Hematopoietic multipotent progenitor cell (in vitro differentiated cells): ENCODE measurements at places on chromosomes 16 and 17. TPM values are rescaled to one million over a fixed set of nuclear protein-coding genes. Genes with fewer than 3 reads are reported as not detected.

DNA sequence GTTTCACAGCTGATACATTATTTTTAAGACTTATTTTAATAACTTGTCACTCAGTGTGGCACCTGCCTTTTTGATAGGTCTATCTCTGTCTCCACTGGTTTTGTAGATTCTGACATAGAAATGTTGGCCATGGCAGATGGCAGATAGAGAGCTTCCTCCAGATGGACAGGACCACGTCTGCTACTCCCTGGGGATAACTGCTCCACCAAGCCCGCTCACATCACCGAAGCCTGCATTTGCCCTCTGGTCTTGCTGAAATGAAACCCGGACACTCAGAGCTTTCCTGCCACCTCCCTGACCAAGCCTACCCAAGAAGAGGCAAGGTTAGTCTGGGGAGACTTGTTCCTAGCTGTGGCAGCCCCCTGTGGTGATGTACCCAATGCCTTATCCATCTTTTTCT is 16.4 kb upstream of the HAP1 start:
- DNase-seq = no peak

DNA sequence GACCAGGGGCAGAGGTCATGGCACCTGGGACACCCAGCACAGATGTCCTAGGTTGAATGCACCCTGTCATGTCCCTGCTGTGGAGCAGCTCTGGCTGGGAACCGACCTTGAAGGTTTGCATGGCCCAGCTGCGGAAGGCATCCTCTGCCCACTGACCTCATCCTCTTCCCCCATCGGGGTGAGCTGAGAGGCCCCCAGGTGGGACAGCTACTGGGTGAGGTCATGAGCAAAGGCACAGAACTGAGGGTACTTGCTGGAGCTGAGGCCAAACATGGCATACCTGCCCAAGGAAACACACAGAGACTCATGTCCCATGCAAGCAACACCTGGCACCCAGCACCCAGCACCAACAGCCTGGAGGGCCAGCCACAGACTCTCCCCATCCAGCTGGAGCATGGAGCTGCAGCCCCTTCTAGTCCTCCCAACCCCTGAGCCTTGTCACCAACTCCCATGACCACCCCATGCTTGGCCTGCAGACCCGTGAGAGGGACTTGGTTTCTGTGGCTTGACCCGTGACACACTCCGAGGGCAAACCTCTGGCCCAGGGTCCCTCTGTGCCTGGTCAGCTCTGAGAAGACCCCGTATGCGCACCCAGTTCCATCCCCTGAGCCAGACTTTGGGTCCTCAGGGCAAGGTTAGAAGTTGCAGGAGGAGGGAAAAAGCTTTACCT is 33.1 kb downstream of the LGALS9 start:
- no peak for DNase-seq

DNA sequence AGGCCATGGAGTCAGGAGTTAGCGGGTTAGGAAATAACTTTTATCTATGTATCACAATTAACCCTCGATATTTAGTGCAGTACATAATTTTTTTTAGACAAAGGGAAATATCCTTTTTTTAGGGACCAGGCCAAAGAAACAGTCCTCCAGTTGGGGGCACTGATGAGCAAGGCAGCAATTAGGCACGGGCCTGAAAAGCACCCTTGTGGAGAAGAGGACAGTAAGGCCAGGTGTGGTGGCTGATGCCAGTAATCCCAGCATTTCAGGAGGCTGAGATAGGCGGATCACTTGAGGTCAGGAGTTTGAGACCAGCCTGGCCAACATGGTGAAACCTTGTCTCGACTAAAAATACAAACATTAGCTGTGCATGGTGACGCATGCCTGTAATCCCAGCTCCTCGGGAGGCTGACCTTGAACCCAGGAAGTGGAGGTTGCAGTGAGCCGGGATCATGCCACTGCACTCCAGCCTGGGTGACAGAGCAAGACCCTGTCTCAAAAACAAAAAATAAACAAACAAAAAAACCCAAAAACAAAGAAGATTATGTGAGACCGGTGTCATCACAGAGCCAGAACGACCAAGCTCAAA is 158.3 kb upstream of the NOL11 start:
- DNase-seq = no peak

DNA sequence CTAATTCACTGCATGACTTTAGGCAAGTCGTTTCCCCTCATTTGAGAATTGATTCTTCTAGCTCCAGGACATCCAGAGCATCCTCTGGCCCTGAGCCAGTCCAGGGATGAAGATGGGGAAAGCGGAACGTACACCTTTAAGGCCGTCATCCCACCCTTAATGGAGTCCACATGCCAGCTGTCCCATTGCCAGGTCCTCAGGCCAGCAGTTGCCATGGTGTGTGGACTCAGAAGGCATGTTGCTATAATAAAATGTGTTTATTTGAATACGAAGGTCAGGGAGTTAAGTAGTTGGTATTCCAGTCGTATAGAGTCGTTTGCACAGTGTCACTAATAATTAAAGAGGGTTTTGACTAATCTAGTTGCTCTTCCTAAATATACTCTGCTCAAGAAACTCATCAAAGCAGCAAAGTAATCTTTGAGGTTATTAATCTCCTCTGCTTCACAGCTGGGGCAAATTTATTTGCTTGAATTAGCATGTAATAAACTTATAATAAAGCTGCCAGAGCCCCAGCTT is 30.4 kb downstream of the CCDC182 start:
- DNase-seq = no peak

DNA sequence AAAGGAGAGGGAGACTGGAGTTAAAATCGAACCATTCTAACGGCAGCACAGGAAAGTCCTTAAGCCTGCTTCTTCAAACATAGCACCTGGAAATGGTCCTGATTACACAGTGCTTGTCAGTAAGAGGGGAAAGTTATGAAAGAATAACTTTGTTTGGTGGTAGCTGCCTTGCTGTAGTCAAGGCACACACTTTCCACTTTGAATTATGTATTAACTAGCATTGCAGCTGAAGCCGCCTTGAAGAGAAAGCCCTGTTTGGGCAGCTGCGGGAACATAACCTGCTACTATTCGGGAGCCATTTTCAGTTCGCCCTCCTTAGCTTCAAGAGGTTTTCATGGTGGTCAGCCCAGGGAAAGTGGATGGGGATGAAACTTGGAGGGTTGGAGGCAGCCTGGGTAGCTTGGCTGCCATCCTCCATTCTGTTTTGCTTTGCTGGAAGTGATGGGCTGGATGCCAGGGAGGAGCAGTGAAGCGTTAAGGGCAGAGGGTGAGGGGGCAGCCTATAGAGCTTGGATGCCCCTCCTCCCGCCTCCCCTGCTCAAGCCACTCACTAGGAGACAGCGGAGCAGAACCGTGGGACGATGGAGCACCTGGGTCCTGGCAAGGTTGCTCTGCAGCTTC is 5.3 kb upstream of the HAS3 start:
- DNase-seq = no peak

DNA sequence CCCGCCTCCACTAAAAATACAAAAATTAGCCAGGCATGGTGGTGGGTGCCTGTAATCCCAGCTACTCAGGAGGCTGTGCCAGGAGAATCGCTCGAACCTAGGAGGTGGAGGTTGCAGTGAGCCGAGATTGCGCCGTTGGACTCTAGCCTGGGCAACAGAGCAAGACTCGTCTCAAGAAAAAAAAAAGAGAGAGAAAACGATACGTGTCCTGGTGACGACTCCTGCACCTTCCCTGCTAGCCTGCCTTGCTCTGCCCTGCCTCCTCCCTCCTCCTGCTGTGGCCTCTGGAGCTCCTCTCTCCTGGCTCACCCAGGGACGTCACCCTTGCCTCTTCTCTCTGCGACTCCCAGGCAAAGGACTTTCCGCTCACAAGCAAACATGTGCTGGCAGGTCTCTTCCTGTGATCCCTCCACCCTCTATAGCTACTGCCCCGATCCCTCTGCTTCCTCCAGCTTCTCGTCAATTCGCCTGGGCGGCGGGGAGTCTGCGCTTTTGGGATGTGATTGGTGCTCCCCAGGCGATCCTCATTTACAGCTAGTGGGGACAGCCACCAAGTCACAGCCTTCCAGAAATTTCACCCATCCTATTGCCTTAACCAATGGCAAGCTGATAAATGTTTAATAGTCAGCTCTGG is 25.5 kb upstream of the CBX4 start:
- DNase-seq = no peak

- peak; percentile 42 for DNase-seq
Measured at GRCh38 chr17:74786431-74787055, 10.4 kb upstream of the NAT9 start.

DNA sequence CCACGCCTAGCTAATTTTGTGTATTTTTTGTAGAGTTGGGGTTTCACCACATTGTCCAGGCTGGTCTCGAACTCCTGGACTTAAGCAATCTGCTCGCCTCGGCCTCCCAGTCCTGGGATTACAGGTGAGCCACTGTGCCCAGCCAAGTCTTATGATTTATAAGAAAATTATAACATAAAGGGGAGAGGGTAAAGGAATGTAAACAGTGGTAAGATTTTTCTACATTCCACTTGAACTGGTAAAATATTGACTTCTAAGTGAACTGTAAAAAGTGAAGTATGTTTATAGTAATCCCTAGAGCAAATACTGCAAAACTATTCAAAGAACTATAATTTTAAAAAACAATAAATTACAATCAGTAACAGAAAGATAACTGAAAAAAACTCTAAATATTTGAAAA is 33.5 kb downstream of the C16orf87 start:
- DNase-seq = no peak

- peak; percentile 57 for DNase-seq
Measured at GRCh38 chr16:3431779-3432219, 11.5 kb downstream of the ZNF597 start.

GRCh38 chr17:60671482-60671881 is 6.2 kb upstream of the BCAS3 start:
- DNase-seq = no peak

- DNase-seq = no peak
Measured at GRCh38 chr16:17829811-17830210, 359.1 kb upstream of the XYLT1 start.

Gene KRT13
- not detected for total RNA-seq

Gene CMTM2
- 0.54 TPM for total RNA-seq

Gene PGP
- total RNA-seq = 12.9 TPM

Gene SLC6A2
- total RNA-seq = 0.27 TPM

Gene TMEM220
- total RNA-seq = 17.0 TPM

Gene KRT37
- not detected for total RNA-seq

Gene KANSL1
- total RNA-seq = 140 TPM

Gene FN3KRP
- 14.5 TPM for total RNA-seq

Gene TPSB2
- 8.9 TPM for total RNA-seq

Gene SLC16A11
- 0.54 TPM for total RNA-seq

Gene HOXB3
- total RNA-seq = 20.5 TPM
